ENCODE measurements at places on chromosomes 1 and 21.

GRCh38 chr1:70966018-70966638, 81.5 kb downstream of the PTGER3 start:
- DNase-seq, result no peak

- DNase-seq, result no peak
Observed at GRCh38 chr1:223035724-223036478, 107.1 kb downstream of the TLR5 start.

DNA sequence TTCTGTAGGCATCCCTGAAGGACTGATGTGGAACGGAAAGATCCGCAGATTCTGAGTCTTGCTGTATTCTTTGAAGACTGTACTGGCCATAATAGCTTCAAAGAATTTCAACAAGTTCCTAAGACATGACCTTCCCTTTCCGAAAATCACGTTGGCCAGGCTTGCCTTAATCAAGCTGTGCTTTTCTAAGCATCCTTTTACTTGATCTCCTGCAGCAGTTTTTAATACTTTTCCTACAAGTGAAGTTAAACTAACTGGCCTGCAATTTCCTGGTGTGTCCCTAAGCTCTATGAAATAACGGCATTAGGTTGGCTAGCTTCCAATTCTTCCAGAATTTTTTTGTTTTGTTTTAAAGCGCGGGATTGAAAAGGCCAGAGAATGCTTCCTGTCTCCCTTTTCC, 40.3 kb downstream of the SPAG17 start:
- DNase-seq, result no peak

DNA sequence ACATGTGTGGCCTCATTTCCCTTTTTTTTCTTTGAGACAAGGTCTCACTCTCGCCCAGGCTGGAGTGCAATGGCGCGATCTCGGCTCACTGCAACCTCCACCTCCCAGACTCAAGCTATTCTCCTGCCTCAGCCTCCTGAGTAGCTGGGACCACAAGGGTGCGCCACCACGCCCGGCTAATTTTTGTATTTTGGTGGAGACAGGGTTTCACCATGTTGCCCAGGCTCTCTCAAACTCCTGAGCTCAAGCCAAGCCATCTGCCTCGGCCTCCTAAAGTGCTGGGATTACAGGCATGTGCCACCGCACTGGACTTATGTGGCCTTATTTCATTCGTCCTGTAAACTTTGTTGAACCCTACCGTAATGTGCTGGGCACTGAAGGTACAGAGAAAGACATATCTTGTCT, 569 bp upstream of the WARS2 start:
- DNase-seq, result no peak

GRCh38 chr1:174968750-174969244, 30.9 kb upstream of the CACYBP start:
- DNase-seq, result no peak

- DNase-seq, result no peak
Observed at GRCh38 chr1:215045698-215046308, 36.7 kb upstream of the KCNK2 start.

- no peak for DNase-seq
Observed at GRCh38 chr1:24149866-24150233, 6.9 kb upstream of the IL22RA1 start.

GRCh38 chr1:23402286-23403037, 22.1 kb downstream of the TCEA3 start:
- DNase-seq, result no peak

DNA sequence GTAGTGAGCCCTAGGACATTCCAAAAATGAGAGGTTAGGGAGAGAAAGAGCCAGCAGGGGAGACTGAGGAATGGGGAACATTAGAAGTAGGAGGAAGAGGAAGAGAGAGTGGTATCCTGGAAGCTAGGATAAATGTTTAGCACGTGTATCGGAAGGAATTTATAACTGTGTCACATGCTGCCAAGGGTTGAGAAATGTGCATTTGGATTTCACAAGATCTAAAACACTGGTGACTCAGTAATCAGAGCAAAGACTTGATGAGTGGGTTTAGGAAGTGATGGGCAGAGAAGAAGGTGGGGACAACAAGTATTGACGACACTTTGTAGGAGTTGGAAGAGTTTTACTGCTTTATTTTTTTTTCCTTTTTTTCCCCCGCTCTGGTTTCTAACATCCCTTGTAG, 193.9 kb downstream of the FMN2 start:
- DNase-seq, result no peak

- no peak for DNase-seq
Observed at GRCh38 chr1:4689271-4689935, 35.0 kb downstream of the AJAP1 start.
